ENCODE measurements at places on chromosomes 5 and 9.

DNA sequence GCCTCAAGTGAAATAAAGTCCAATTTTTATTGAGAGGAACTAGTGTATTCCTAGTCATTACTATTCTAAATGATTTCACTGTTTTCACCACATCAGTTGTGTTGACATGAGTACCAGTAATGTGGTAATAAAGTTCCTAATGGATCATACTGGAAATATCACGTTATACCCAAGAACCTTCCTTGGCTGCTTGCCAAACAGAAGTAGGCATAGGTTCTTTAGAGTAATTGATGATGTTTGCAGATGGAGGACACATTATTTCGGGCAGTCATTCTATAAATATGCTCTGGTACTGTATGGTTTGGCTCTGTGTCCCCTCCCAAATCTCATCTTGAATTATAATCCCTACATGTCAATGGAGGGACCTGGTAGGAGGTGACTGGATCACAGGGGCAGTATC is 15.1 kb downstream of the SNCAIP start:
- no peak for DNase-seq

GRCh38 chr5:132489051-132489770 is 1.4 kb downstream of the IRF1 start:
- no peak for DNase-seq

- DNase-seq = no peak
Measured at GRCh38 chr5:19751326-19751725, 236.7 kb downstream of the CDH18 start.

GRCh38 chr9:92934321-92934720 is 13.0 kb upstream of the FGD3 start:
- no peak for DNase-seq

DNA sequence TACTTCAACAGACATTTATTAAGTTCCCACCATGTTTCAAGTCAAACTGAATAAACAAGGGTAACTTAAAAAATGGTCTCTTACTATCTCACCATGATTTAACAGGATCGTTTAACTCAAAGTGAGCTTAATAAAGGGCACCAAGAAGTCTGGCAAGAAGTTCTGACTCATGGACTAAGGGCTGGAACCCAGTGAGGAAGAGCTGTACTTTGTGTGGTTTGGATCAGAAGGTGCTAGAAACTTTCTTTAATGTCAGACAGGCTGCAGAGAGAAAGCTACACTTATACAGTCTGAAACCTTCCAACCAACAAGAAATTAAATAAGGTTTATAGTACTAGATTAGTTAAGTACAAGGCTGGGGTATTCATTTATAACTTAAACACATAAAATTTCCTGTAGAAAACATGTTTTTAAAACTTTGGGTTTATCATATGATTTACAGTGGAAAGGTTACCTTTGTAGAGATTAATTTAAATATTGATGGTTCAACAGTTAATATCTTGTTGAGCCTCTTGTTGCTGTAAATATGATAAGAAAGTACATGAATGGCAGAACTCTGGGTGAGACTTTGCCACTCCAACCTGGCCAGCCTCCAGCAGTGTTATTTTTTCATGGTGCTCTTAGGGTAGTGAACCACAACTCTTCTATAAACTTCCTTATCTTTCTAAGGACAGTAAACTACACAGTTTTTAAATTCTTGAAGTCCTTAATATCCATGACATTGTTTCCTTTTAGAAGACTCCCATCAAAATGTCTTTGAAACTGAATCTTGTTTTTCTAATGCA is 162.8 kb downstream of the MAN2A1 start:
- DNase-seq = no peak

DNA sequence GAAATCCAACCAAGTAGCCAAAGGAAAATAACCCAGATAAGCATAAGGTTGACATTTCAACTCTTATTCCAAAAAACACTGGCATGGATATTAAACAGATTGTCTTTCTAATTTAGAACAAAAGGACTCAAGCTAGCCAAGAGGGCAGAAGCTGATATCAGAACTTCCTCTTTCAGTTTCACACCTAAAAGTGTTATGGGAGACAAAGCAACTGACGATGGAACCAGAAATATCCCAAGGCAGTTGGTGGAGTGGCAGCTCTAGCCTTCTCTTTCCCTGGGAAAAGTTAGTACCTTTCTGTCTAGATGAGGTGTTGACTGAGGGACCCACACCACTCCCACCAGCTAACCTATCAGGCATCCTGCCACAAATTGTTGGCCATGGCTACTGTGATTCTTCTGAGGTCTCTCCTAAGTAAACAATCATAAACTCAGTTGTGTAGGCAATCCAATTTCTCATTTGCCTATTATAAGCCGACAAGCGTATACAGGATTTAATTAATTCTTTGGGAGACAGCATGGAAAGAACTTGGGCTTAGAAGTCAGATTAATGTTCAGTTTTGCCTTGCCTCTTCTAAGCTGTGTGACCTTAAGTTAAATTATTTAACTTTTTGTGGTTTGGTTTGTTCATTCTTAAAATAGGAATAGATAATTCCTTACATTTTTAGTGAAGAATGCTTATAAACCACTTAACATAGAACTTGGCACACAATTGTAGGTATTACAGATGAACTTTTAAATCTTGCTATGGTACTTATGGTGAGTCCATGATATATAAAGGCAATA is 110.9 kb upstream of the ADAMTSL1 start:
- DNase-seq = no peak

- no peak for DNase-seq
Measured at GRCh38 chr5:123706531-123706930, 194.6 kb downstream of the CSNK1G3 start.

- no peak for DNase-seq
Measured at GRCh38 chr9:1495282-1496030, 445.3 kb downstream of the DMRT2 start.

GRCh38 chr9:107496976-107497375 is 7.4 kb upstream of the KLF4 start:
- DNase-seq = no peak

GRCh38 chr9:87213948-87214347 is 266.6 kb upstream of the GAS1 start:
- DNase-seq = peak; percentile 9

DNA sequence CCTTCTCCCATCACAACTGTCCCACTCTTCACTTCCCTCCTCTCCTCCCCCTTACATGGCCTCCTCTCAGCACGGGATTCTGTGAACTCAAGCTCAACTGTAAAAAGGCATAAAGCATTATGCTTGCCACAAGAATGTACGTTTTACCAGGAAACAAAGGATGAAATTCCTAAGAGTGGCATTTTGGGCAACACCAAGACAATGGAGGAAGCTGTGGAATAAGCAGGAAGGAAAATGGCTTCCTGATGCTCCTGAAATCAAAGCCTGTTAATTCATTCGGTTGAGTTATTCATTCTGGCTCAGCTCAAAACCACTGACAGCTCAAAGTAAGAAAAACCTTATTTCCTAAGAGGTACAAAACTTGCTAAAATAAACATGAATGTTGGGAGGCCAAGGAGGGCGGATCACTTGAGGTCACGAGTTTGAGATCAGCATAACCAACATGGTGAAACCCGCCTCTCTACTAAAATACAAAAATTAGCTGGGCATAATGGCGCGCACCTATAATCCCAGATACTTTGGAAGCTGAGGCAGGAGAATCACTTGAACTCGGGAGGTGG is 40.8 kb upstream of the DMRT1 start:
- no peak for DNase-seq

DNA sequence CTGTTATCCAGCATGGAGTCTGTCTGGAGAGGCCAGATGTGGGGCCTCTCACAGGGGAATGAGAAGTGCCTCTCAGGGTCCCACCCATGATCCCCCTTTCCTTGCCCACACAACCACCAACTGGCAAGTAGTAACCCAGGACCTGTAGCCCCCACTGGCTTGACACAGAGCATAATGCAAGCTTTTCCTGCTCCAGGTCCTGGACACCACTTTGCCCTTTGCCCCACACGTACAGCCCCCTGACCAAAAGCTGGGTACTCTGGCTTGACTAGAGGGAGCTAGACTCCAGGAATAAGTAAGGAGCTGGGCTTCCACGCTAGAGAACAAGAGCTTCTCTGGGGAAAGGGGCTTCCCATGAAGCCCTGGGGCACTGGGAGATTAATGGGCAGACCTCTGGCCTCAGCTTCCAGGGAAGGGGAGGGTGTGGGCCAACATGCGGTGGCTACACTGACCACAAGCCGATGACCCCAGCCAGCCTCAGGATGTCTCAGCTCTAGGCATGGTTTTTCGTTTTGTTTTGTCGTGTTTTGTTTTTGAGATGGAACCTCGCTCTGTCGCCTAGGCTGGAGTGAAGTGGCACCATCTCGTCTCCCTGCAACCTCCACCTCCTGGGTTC is 109.5 kb downstream of the C9orf50 start:
- no peak for DNase-seq

GRCh38 chr5:1268666-1269065 is 26.2 kb downstream of the TERT start:
- DNase-seq = no peak

DNA sequence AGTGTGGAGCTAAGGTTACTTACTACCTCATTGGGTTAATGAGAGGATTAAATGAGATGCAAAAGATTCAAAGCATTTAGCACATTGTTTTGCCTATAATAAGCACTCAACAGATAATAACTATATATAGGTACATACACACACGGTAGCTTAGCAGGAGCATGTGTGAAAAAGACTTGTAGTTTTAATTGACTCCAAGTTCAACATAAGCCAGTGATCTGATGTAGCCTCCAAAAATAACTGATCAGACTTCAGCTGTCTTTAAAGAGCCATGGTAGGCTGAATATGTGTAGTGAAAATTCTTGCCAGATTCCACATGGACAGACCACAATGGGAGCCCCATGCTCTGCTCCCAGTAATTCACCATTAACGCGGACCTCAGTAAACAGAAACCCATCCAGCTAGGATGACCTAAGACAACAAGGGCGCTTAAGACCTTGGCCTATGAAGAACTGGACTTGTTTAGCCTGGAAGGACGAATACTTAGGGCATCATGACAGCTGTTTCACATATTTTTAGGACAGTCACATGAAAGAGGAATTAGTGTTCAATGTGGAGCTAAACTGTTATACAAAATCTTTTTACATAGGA is 115.1 kb upstream of the ZNF366 start:
- no peak for DNase-seq

GRCh38 chr5:136020383-136021015 is 8.3 kb upstream of the TGFBI start:
- peak; percentile 84 for DNase-seq

GRCh38 chr5:135392256-135392655 is 6.8 kb downstream of the MACROH2A1 start:
- no peak for DNase-seq

DNA sequence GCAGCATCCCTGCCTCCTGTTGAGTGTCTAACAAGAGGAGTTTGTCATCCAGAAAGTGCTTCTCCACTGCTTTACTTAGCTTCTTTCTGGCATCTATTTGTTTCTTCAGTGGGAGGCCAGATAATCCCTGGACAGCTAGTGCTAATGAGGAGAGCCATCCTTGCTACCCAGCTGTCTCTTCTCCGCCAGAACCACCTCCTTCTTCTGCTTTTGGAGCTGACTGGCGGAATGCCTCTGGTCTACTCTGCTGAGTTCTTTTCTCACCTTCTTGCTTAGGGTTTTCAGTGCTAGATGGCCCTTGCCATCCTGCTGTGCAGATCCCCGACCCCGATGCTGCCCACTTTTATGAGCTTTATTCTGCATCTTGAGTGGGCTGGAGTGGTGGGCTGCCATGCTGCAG is 145.8 kb downstream of the GPBP1 start:
- DNase-seq = no peak

GRCh38 chr9:95822015-95822414 is 53.5 kb upstream of the ERCC6L2 start:
- DNase-seq = no peak

DNA sequence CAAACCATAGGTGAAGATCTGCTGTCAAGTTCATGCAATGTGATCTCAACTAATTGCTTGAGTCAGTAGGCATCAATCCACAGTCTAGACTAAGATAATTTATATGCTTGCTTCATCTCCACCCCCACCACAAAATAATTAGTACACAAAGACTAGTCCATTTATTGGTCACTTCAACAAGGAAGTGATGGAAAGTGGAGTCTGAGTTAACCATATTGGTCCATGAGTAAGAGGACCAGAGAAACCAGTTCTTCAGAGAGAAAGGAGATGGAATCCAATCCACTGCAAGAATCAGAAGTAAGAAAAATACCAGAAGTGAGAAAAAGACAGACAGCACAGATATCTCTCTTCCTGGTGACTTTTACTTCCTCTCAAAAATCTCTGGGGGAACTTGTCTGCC is 366.5 kb downstream of the CHSY3 start:
- DNase-seq = no peak

GRCh38 chr9:4515958-4516375 is 25.7 kb downstream of the SLC1A1 start:
- DNase-seq = no peak

- no peak for DNase-seq
Measured at GRCh38 chr5:79938468-79938867, 52.6 kb downstream of the MTX3 start.

DNA sequence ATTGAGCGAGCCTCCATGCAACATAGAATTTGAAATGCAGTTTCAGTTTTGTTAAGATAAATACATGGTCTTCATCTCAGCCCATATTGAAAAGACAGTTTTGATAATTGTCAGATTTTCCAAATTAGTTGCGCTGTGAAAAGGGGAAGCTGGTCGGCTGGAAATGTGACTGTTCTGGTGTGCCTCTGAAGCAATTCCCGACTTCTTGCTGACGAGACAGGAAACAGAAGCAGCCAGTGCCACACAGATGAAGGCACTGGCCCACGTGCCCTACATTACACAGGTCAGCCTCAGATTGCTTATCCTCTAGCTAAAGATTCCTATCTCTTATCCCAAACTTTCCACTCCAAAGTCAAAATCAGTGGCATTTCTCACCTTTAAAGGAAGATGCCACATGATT is 214.1 kb upstream of the TLE4 start:
- no peak for DNase-seq

GRCh38 chr5:54905246-54905795 is 80.1 kb downstream of the ESM1 start:
- no peak for DNase-seq

- DNase-seq = no peak
Measured at GRCh38 chr9:19137282-19137681, 10.0 kb upstream of the PLIN2 start.

- no peak for DNase-seq
Measured at GRCh38 chr9:74282526-74283253, 214.4 kb upstream of the RORB start.

DNA sequence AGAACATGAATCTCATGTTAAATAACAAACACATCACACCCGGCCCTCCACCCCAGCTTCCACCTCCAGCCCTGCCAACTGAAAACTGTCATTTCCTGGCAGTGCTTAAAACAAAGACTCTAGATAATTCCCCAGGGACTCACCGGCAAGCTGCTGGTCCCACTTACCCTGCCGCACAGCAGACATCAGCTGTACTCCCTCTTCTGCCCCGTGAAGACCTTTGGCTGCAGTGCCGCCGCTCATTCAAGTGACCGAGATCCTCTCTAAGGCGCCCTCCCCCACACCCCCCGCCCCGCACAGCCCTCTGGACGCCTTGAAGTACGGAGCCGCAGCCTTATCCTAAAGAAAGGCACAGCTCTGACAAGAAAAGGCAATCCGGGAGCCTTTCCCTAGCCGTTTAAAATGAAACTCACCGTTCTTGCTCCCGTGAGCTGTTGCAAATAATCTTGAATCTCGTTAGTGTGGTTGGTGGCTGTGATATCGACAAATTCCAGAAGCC is 434 bp downstream of the GLRX start:
- no peak for DNase-seq

- no peak for DNase-seq
Measured at GRCh38 chr5:21791304-21791703, 1061.8 kb downstream of the CDH12 start.
